ENCODE measurements at places on chromosomes 16 and 17.

DNA sequence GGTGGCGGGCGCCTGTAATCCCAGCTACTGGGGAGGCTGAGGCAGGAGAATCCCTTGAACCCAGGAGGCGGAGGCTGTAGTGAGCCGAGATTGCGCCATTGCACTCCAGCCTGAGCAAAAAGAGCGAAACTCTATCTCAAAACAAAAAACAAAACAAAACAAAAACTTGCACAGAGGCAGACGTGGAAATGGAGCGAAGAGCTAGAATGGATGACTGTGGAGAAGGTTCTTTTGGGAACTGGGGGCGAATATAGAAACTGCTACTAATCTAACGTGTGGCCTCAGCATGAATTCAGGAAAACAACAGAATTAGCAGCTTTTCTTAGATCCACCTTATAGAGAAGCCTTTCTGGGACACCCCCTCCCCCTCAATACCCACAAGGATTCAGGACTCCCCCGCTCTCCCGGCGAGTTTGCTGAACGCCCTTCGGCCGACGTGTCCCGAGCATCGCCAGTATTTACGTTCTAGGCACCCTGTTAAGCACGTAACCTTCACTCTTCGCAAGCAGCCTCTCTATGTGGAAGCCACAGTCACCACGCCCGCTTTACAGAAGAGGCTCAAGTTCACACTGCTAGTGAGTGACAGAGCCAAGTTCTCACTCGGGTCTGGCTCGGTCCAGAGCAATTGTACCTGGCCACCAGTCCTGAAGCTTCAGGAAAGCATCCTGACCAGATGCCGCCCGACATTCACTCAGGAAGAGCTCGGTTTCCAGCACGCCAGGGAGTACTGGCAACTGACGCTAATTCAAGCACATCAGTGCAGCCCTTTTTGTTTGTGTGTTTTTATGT lies 13.3 kb upstream of the ABR start:
- no peak for DNase-seq

DNA sequence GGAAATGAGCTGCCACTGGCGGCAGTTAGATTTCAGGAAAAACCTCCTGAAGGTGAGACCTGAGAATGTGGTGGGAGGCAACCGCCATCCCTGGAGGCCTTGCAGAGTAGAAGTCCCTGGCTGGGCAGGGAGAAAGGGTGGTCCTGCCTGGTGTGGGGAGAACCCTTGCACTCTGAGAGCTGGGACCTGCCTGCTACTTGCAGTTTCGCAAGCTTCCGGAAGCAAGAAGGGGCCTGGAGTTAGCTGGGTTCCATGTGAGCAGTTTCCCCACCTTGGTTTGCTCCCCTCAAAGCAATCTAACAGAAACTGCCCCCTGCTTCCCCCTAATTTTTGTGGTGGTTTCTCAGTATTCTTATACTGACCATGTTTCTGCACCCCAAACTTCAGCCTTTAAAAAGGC lies 6.5 kb downstream of the ZNF629 start:
- DNase-seq: no peak

GRCh38 chr16:11561454-11561805 lies 25.3 kb downstream of the LITAF start:
- no peak for DNase-seq

DNA sequence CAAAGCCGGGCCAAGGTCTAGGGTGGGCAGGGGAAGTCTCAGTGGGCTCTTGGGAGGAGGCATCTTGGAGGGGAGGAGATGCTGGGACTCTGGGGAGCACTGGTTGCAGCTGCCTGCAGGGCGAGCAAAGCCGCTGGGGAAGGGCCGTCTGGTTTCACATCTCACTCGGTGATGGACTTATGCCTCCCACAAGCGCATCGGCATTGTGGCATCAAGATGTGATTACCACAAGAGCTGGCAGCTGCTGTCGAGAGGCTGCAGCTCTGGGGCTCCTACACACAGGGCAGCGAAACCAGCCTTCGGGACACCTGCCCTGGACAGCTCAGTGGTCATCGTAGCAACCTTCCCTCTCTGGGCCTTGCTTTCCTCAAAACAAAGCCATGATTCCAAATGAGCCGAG lies 3.1 kb upstream of the KCNJ12 start:
- no peak for DNase-seq

DNA sequence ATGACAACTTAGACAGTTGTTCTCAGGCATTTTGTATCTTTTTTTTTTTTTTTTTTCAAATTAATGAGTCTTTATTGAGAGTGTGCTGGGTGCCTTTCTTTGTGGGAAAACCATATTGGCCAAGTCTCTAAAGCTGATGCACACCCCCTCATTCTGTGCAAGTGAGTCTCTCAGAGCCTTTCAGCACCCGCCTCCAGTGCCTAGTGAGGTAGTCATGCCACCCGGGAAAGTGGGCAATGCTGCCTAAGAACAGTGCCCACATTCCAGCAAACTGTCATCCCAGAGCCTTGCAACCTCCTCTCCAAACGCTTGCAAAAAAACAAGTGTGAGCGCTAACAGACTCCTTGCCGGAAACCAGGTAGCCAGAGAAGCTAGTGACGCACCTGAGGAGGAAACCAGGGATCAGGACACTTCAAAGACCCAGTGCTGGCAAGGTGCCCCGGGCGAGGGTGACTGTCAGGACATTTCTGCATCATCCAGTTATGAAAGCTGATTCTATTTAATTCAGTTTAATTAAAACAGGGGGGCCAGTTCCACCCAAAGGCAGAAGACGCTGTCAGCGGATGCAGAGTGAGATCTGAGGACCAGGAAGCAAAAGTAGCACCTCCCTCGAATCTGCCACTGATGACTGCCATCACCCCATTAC lies 34.9 kb downstream of the SMARCE1 start:
- DNase-seq: peak; percentile 88

GRCh38 chr16:83847371-83848225 lies 39.8 kb downstream of the HSBP1 start:
- no peak for DNase-seq

DNA sequence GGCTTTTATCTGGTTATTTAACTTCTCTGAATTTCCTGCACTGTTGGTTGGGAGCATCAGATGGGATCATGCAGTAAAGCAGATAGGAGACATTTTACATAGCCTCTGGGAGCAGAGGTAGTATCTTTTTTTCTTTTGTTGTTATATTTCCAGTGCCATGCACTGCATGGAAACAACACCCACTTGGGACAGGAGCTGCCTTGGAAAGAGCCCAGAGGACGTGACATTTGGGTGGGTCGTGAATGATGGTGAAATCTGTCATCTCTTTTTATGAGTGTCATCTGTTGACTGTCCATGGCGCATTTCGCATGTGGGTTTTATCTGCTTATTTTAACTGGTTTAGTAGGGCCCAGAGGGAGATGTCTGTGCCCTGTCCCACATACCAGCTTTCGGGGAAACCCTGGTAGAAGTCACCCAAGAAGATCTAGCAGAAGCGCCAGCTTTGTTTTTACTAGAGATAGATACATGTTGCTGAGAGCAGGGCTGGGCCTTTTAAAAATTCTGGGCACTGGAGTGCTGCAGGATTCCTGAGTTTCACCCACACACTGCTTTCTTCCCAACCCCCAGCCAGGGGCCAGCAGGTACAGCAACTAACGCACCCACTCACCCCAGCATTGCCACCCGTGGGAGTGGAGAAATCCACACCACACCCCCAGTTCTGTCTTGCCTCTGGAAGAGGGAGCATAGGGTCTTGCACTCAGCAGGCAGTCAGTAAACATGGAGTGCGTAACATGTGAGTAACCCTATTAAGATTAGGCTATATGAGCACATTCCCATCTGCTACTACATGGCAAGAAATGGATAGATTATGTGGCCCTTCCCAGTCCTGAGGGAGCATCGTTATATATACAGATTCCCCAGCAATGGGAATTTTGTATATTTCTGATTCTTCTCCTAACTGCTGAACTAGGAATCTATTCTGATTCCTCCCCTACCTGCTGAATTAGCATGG lies 8.4 kb upstream of the TERF2 start:
- no peak for DNase-seq

DNA sequence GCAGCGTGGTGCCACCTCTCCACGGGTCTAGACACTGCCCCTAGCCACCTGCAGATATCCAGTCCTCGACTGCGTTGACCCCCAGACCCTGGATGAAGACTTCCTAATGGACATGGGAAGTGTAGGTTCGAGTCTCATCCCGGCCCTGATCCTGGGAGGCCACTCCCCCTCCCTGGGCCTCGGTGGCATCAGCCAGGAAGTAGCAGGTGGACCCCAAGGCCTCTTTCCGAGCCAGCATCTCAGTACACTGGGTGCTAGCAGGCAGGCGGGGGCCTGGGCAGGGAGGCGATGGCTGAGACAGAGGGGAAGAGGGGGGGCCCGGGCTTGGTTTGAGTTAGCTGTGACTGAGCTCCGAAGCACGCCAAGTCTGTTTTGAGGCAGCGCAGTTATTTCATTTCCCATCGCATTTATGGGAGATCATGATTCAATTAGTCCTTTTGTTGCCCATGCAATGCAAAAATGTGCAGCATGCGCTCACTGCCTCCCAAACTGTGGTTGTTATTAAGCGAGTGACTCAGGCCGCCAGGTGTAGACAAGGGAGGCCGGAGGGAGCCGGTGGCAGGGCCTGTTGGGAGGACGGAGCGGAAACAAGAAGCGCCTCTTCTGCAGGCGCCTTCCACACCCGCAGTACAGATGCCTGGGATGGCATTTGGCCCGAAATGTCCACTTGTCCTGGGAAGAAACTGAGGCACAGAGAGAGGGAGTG lies 25.3 kb upstream of the ZNF469 start:
- DNase-seq: no peak

GRCh38 chr17:43552229-43552837 lies 6.2 kb upstream of the ETV4 start:
- DNase-seq: no peak

- DNase-seq: no peak
Observed at GRCh38 chr16:370979-371514, 709 bp upstream of the MRPL28 start.

GRCh38 chr17:6753546-6753945 lies 2.3 kb upstream of the XAF1 start:
- DNase-seq: no peak

GRCh38 chr16:1884155-1884760 lies 12.3 kb upstream of the MEIOB start:
- DNase-seq: no peak

DNA sequence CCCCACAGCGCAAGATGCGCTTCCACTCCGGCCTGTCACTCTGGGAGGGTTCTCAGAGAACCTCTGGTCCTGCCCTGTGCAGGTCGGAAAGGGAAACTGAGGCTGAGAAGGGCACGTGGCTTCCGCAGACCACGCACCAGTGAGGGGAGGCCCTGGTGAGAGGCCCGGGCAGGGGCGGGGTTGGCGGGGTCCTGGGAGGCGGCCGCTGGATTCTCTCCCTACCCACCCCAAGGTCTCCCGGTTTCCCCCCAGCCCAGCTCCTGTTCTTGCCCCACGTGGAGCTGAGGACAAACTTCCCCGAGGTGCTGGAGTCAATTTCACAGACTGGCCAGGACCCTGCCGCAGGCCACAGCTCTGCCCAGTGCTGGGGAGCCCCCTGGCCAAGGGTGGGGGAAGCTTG lies 11.5 kb downstream of the CCL17 start:
- DNase-seq: no peak

DNA sequence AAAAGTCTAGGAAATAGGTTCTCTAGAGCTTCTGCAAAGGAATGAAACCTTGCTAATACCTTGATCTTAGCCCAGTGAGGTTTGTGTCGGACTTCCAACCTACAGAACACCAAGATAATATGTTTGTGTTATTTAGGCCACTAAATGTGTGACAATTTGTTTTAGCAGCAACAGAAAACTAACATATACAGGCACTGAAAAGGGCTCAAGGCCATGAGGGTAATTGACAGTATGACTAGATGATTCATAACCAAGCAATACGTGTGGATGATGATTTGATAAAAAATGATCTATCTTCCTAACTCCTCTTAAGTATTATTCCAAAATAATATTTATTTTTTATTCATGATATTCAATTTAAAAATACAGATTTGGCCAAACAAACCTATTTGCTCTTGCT lies 27.7 kb upstream of the MED13 start:
- no peak for DNase-seq

DNA sequence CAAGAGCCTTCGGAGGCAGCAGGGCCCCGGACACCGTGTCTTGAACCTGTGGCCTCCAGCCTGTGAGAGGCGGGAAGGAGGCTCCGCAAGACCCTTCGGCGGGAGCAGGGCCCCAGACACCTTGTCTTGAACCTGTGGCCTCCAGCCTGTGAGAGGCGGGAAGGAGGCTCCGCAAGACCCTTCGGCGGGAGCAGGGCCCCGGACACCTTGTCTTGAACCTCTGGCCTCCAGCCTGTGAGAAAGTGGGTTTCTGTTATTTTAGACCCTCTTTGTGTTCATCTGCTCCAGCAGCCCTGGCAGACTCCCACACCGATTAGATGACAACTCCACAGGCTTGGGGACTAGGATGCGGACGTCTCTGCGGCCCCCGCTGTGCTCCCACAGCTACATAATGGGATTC lies 30.0 kb downstream of the FBXO31 start:
- no peak for DNase-seq

GRCh38 chr17:42997390-42997983 lies 732 bp upstream of the RPL27 start:
- no peak for DNase-seq

- DNase-seq: no peak
Observed at GRCh38 chr17:78239489-78239931, 8.1 kb downstream of the TMEM235 start.

- DNase-seq: peak; percentile 11
Observed at GRCh38 chr17:79612468-79613194, 1.8 kb upstream of the RBFOX3 start.

- DNase-seq: no peak
Observed at GRCh38 chr16:13906168-13907089, 13.5 kb upstream of the ERCC4 start.

DNA sequence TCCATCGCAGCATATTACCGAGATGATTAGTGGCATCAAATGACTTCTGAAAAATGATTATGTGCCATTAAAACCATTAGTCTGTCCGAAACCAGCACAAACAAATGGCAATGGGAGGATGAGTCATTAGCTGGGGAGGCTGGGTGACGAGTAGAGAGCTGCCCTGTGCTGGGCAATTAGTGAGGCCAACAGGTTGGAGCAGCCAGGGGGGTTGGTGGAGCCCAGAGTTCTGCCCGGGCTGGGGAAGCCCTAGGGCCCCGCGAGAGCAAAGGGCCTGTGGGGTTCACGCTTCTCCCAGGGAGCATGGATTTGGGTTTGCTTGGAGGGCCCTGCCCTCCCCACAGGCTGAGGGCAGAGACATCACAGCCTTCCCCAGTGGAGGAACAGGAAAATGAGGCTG lies 152.1 kb upstream of the RPL38 start:
- DNase-seq: no peak
